Activated naive CD4-positive, alpha-beta T cell treated with anti-CD3 and anti-CD28 coated beads for 36 hours (primary cell): ENCODE measurements at places on chromosomes 2 and 18. TPM values are rescaled to one million over a fixed set of nuclear protein-coding genes. Genes with fewer than 3 reads are reported as not detected.

DNA sequence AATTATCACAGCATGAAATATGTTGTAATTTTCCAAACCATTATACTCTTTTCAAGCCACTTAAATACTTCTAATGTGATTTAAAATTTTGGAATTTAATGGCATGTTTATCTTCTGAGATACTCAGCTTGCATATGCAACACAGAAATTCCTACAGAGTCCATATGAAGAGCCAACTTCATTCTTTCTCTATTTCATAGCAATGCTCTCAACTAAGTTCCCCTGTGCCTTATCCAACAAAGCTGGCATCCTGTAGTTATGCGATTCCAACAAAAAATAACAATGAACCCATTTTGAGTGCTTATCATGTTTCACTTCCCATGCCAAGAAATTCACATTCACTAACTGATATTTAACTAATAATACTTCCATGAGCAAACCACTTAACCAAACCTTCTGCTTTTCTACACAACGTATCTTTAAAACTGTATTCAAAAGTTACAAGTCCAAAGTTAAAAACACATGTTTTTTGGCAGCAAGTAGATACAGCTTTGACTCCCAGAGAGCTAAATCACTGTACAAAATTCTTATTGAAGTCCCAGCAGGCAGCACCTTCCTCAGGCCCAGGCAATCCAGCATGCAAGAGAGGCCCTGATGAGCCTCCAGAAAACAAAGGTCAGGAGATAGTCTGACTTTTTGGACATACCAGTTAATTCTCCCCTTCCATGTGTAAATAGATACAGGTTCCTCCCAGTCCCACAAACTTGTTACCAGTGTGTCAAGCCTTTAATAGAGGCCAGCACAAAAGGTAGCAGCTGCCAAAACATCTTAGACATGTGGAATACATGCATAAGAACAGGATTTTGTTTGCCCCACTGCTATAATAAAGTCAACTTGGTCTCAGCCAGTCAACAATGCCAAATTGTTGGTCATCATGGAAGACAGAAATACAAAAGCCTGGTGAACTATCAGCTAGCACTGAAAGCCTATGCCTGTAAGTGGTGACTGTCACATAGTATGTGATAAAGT, 113.1 kb upstream of the WDR75 start:
- H3K4me3 ChIP-seq, result no peak overlapping the region
- no peak overlapping the region for H3K27ac ChIP-seq
- no peaks in the 10 kb centered on the region for H3K27me3 ChIP-seq
- H3K4me1 ChIP-seq, result peaks cover 9% of the 10 kb centered on the region

GRCh38 chr2:88091943-88092342, 24.3 kb downstream of the SMYD1 start:
- no peaks in the 10 kb centered on the region for H3K27me3 ChIP-seq
- no peak for DNase-seq
- peaks cover 22% of the 10 kb centered on the region for H3K4me1 ChIP-seq
- H3K4me3 ChIP-seq, result no peak overlapping the region

Gene PRKD3
- 13.0 TPM for total RNA-seq

GRCh38 chr2:232261776-232262175, 116.8 kb upstream of the ALPP start:
- no peak for DNase-seq
- H3K4me1 ChIP-seq, result no peaks in the 10 kb centered on the region
- H3K27ac ChIP-seq, result no peak overlapping the region
- H3K27me3 ChIP-seq, result no peaks in the 10 kb centered on the region

Gene SLC20A1
- total RNA-seq, result 73.1 TPM

Gene OR6B2
- not detected for total RNA-seq

DNA sequence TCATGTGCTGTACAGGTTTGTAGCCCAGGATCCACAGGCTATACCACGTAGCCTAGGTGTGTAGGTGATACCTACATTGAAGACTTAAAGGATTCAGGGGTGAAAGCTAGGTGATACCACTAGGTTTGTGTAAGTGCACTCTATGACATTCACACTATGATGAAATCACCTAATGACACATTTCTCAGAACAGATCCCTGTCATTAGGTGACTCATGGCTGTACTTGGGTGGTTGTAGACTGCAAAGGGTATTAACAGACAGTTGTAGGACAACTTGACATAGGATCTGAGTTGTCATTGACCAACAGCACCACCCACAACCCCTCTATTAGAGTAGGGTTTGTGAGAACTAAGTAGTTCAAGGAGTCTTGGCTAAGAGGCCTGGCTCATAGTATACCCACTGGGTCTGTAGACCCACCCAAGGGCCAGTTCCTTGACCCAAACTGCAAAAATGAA, 27.7 kb upstream of the SMCHD1 start:
- DNase-seq, result peak; percentile 66
- no peaks in the 10 kb centered on the region for H3K36me3 ChIP-seq
- H3K4me1 ChIP-seq, result peaks cover 30% of the 10 kb centered on the region
- H3K27ac ChIP-seq, result peak overlapping the region; percentile 50
- no peaks in the 10 kb centered on the region for H3K27me3 ChIP-seq

- no peak overlapping the region for H3K27ac ChIP-seq
- no peak overlapping the region for H3K4me3 ChIP-seq
- DNase-seq, result no peak
- H3K4me1 ChIP-seq, result no peaks in the 10 kb centered on the region
- H3K27me3 ChIP-seq, result peaks cover 2% of the 10 kb centered on the region
- H3K36me3 ChIP-seq, result peaks cover 6% of the 10 kb centered on the region
Measured at GRCh38 chr2:129827311-129828090, 152.0 kb upstream of the RAB6C start.
